Ascending aorta (tissue), 2 donors: ENCODE measurements at places on chromosomes 12 and 14. TPM values are rescaled to one million over a fixed set of nuclear protein-coding genes. Genes with fewer than 3 reads are reported as not detected.

- no peak overlapping the region for H3K4me3 ChIP-seq
- no peaks in the 10 kb centered on the region for H3K27me3 ChIP-seq
- peak overlapping the region; percentile 79 for H3K27ac ChIP-seq
- H3K36me3 ChIP-seq, result no peaks in the 10 kb centered on the region
These were observed 59.0 kb downstream of the PLEKHG3 start for GRCh38 chr14:64763085-64763782.

- DNase-seq, result no peak
- H3K4me1 ChIP-seq, result no peaks in the 10 kb centered on the region
- H3K4me3 ChIP-seq, result no peak overlapping the region
These were observed 609.3 kb downstream of the NOVA1 start for GRCh38 chr14:25988536-25988935.

- no peaks in the 10 kb centered on the region for H3K4me1 ChIP-seq
- no peak overlapping the region for H3K27ac ChIP-seq
- H3K36me3 ChIP-seq, result no peaks in the 10 kb centered on the region
- H3K4me3 ChIP-seq, result no peak overlapping the region
These were observed 24.7 kb downstream of the ITPK1 start for GRCh38 chr14:93090826-93091555.

Gene ADCY6
- total RNA-seq, result 65.0 TPM

- no peak for DNase-seq
- H3K27me3 ChIP-seq, result no peaks in the 10 kb centered on the region
- no peak overlapping the region for H3K4me3 ChIP-seq
- H3K4me1 ChIP-seq, result no peaks in the 10 kb centered on the region
- no peak overlapping the region for H3K27ac ChIP-seq
- H3K36me3 ChIP-seq, result peaks cover 37% of the 10 kb centered on the region
These were observed 57.1 kb downstream of the LRRK2 start for GRCh38 chr12:40281791-40282364.

- no peak for DNase-seq
- H3K4me1 ChIP-seq, result peaks cover 5% of the 10 kb centered on the region
- no peak overlapping the region for H3K27ac ChIP-seq
These were observed 23.2 kb upstream of the BMAL2 start for GRCh38 chr12:27309293-27309994.

- no peaks in the 10 kb centered on the region for H3K36me3 ChIP-seq
- no peak overlapping the region for H3K27ac ChIP-seq
- H3K4me3 ChIP-seq, result no peak overlapping the region
- peaks cover 5% of the 10 kb centered on the region for H3K27me3 ChIP-seq
- DNase-seq, result no peak
- peaks cover 3% of the 10 kb centered on the region for H3K4me1 ChIP-seq
These were observed 16.8 kb upstream of the OR6S1 start for GRCh38 chr14:20658246-20658645.

GRCh38 chr14:50865391-50866076 lies 6.3 kb upstream of the ABHD12B start:
- no peaks in the 10 kb centered on the region for H3K36me3 ChIP-seq
- H3K4me1 ChIP-seq, result no peaks in the 10 kb centered on the region
- DNase-seq, result no peak
- H3K27ac ChIP-seq, result no peak overlapping the region
- no peak overlapping the region for H3K4me3 ChIP-seq

Gene SOX5
- total RNA-seq, result 18.2 TPM

DNA sequence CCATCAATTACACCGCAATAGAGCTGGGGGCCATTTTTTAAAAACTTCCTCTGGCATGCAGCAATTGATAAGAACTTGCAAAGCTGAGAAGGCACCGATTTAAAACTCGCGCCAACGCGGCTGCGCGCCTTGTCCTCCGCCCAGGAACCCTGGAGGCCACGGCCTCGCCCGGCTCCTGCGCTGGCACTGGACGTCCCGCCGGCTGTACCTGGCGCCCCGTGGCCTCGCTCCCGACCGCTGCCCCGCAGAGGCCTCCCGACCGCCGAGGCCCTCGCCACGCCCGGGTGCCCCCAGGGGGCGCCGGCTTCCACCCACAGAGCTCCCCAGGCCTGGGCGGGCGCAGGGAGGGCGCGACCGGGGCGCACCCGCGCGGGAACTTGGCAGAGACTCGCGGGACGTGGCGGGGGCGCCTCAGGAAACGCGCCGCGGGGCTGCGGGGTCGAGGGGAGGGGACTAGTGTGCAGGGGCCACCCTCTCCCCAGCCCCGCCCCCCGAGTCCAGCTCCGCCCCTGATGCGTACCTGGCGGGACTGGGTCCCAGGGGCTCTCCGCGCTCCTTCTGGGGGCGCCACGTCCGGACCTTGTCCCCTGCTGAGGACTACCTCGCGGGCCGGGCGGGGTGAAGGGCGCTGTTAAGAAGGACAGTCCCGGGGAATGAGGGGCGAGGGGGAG lies 65.7 kb downstream of the TNFAIP2 start:
- H3K36me3 ChIP-seq, result no peaks in the 10 kb centered on the region
- H3K4me1 ChIP-seq, result no peaks in the 10 kb centered on the region
- DNase-seq, result peak; percentile 59

- H3K4me1 ChIP-seq, result peaks cover 17% of the 10 kb centered on the region
- H3K27me3 ChIP-seq, result no peaks in the 10 kb centered on the region
- peak overlapping the region; percentile 83 for H3K27ac ChIP-seq
- no peak for DNase-seq
These were observed 95.5 kb downstream of the ARF6 start for GRCh38 chr14:49988080-49988990.

Gene CAMKK2
- total RNA-seq, result 36.9 TPM

DNA sequence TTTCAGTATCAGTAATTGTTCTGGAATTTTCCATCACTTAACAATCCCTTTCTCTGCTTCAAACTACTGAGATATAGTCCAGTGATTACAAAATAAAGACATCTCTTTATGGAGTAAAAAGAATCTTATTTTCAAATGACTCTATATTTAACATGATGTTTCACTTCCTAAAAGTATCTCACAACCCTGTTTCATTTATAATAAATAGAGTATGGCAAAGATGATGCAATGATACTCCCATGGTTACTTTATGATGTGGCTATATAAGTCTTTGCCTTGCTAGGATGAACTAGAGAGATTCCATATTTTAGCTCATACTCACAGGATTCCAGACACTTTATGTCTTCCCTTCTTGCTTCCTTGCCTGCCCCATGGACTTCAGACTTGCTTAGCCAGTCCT lies 953.5 kb upstream of the MDGA2 start:
- no peak overlapping the region for H3K27ac ChIP-seq
- H3K27me3 ChIP-seq, result no peaks in the 10 kb centered on the region
- no peaks in the 10 kb centered on the region for H3K36me3 ChIP-seq
- no peak overlapping the region for H3K4me3 ChIP-seq

- peaks cover 9% of the 10 kb centered on the region for H3K4me1 ChIP-seq
- peak; percentile 76 for DNase-seq
- H3K27ac ChIP-seq, result peak overlapping the region; percentile 93
- peak overlapping the region; percentile 85 for H3K4me3 ChIP-seq
These were observed 1.1 kb upstream of the HEBP1 start for GRCh38 chr12:13000925-13001774.

Gene GPR84
- not detected for total RNA-seq

Gene KLRD1
- total RNA-seq, result 0.11 TPM

- no peak for DNase-seq
- no peaks in the 10 kb centered on the region for H3K27me3 ChIP-seq
- no peaks in the 10 kb centered on the region for H3K36me3 ChIP-seq
- H3K4me1 ChIP-seq, result no peaks in the 10 kb centered on the region
- no peak overlapping the region for H3K27ac ChIP-seq
These were observed 292.4 kb downstream of the SYT1 start for GRCh38 chr12:79156846-79157463.

GRCh38 chr14:64963611-64964010 lies 8.5 kb downstream of the RAB15 start:
- H3K27me3 ChIP-seq, result no peaks in the 10 kb centered on the region
- H3K4me1 ChIP-seq, result no peaks in the 10 kb centered on the region
- no peak overlapping the region for H3K4me3 ChIP-seq
- no peaks in the 10 kb centered on the region for H3K36me3 ChIP-seq
- DNase-seq, result no peak
- no peak overlapping the region for H3K27ac ChIP-seq

DNA sequence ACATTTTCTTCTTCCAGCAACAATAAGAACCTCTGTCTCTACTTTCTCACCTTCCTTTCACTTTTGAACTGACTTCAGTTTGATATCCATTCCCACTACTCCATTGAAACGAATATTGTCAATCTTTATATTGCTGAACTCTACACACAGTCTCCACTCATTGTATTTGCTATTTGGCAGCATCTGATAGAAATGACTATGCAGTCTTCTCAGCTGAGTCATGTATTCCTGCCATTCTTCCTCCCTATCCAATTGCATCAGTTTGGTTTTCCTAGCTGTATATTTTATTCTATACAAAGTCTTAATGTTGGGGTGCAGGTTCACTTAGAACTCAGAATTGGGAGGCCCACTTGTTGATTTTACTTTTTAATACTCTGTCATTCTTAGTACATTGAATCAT lies 107.5 kb upstream of the CPNE8 start:
- no peak overlapping the region for H3K27ac ChIP-seq
- H3K4me3 ChIP-seq, result no peak overlapping the region
- H3K27me3 ChIP-seq, result no peaks in the 10 kb centered on the region
- H3K4me1 ChIP-seq, result no peaks in the 10 kb centered on the region
- no peak for DNase-seq

DNA sequence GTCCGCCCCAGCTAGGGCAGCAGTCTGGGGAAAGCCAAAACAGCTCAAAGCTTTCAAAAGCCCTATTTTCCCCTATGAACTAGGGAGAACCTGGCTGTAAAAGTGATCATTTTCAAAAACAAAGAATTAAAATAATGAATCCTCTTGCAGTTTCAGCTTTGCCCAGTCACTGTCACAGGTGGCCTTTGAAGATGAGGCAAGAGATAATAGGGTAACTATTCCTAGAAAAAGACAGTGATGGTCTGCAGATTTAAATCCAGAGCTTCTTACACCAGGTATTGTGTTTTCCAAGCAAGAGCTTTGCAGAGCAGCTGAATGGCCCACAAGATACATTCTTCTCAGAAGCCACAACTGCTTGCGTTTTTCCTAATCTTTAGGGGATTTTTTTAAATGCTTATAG lies 80.2 kb upstream of the NUDT4 start:
- no peaks in the 10 kb centered on the region for H3K27me3 ChIP-seq
- H3K4me1 ChIP-seq, result peaks cover 19% of the 10 kb centered on the region
- DNase-seq, result no peak

DNA sequence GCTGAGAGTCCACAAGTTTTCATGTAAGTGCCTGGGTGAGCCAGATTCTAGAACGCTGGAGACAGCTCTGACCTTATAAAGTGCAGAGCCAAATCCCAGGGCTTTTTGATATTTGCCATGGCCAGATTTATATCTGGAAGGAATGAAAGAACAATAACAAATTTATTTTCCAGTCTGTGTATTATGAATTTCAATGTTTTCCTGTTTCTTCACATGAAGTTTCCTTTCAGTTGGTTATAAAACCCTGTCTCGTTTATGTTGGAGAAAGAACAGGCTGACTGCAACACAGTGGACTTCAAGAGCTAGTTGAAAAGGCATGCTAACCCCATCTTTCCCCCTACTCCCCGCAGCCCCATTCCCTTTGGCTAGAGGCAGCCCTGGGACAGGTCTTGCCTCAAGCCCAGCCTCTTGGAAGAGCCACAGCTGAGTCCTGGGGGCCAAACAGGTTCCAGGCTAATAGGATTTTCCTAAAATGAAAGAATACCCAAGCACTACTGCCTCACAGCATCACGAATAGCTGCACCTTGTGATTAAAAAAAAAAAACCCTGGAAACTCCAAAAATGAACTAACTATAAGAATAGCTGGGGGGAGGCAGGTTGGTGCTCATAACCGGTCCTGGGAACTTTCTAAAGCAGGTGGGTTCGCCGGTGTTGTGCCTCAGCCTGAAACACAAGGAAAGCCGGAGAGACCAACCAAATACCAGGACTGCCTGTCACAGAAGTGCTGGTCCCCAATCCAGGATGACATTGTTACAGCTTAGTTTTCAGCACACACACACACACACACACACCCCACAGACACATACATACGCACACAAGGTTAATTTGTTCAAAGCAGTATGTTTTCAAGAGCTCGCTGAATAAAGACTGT lies 1.5 kb downstream of the FBLN5 start:
- peaks cover 16% of the 10 kb centered on the region for H3K36me3 ChIP-seq
- H3K27ac ChIP-seq, result peak overlapping the region; percentile 89
- H3K4me3 ChIP-seq, result peak overlapping the region; percentile 75
- peak; percentile 62 for DNase-seq

DNA sequence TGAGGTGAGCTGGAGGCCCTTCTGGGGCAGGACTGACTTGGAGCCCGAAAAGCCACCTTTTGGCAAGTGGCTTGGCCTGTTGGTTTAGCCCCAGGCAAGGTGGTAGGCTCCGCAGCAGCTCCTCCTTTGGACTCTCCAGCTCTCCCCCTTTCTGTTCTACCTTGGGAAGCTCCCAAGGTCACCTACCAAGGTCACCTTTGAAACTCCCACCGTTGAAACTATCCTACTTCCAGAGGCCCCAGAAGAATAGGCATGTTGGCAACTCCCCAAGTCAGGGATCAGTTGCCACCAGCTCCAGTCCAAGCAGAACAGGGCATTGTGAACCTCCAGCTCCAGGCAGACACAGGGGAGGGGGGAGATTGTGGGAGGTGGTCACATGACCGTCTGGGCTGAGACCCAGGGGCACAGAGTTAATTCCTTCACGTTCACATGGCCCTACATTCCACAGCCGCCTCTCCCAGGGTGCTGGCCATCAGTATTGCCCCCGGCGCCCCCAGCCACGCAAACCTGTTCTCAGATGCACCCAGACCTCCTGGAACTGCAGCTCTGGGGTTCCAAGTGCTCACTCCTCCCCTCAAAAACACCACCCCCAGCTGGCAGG lies 14.4 kb downstream of the IRF2BPL start:
- no peaks in the 10 kb centered on the region for H3K36me3 ChIP-seq
- no peak for DNase-seq
- H3K27ac ChIP-seq, result no peak overlapping the region
- no peaks in the 10 kb centered on the region for H3K27me3 ChIP-seq
- peaks cover 24% of the 10 kb centered on the region for H3K4me1 ChIP-seq

- no peak for DNase-seq
- no peaks in the 10 kb centered on the region for H3K27me3 ChIP-seq
- H3K36me3 ChIP-seq, result no peaks in the 10 kb centered on the region
- no peak overlapping the region for H3K27ac ChIP-seq
- H3K4me1 ChIP-seq, result no peaks in the 10 kb centered on the region
- no peak overlapping the region for H3K4me3 ChIP-seq
These were observed 38.7 kb upstream of the DUSP6 start for GRCh38 chr12:89390802-89391673.

Gene TTC8
- total RNA-seq, result 24.4 TPM

DNA sequence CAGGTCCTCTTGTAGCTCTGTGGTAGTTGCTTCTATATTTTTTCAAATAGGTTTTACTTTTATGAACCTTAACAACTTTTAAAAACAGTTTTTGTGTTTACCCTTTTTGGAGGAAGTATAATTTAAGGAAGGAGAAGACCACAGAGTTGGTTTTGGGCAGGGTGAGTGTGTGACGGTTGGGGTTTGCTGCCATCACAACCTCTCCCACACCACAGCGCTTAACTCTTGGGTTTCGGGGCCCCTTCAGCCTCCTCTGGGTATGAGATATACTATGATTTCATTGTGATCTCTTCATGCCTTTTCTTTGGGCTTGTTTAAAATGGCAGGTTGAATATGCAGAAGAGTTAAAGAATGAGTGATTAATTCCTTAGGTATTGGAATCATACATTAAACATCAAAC lies 228.7 kb upstream of the CRY1 start:
- peaks cover 2% of the 10 kb centered on the region for H3K4me1 ChIP-seq
- H3K4me3 ChIP-seq, result no peak overlapping the region
- DNase-seq, result no peak
- H3K27ac ChIP-seq, result no peak overlapping the region
- H3K36me3 ChIP-seq, result no peaks in the 10 kb centered on the region
